Adrenal gland (tissue), 19 donors: ENCODE measurements at places on chromosomes 6 and 20.

- no peak for DNase-seq
Observed at GRCh38 chr20:53330601-53331140, 263.0 kb downstream of the ZNF217 start.

DNA sequence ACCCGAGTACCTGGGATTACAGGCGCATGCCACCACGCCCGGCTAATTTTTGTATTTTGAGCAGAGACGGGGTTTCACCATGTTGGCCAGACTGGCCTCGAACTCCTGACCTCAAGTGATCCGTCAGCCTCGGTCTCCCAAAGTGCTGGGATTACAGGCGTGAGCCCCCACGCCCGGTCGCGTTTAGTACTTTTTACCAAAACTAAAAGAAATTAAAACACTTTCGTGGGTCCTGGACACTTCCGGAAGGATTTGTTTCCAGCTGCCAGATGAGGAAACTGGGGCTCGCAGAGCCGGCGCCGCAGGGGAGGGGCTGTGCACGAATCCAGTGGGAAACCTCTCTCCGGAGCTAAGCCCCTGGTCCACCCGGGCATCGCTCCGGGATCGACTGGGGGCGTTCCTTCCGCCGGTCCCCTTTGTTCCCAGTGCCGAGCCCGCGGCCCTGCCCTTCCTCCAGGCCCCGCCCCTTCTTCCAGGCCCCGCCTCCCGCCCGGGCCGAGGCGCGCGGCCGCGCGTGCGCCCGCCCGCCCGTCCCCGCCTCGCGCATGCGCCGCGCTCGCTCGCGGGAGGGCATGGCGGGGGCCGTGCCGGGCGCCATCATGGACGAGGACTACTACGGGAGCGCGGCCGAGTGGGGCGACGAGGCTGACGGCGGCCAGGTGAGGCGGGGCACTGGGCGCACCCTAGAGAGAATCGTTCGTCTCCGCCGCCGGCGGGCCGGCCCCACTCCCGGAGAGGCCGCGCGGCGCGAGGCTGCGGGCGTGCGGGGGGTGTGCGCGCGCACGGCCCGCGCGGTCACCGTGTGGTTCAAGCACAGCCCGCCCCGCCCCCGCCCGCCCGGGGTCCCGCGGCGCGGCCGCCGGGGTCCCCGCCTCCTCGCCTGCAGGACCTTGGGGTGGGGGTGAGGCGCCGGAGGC lies at the start of gene NELFCD:
Gene NELFCD, plus strand, starts transcription at position 546 of the 917 bp plus-strand sequence. Its CDS starts 54 bp downstream, at position 600.
- DNase-seq, result peak; percentile 86

- DNase-seq, result no peak
Observed at GRCh38 chr6:50608421-50608820, 104.9 kb upstream of the TFAP2D start.

GRCh38 chr6:35305117-35305516 lies 7.5 kb downstream of the DEF6 start:
- DNase-seq, result no peak

DNA sequence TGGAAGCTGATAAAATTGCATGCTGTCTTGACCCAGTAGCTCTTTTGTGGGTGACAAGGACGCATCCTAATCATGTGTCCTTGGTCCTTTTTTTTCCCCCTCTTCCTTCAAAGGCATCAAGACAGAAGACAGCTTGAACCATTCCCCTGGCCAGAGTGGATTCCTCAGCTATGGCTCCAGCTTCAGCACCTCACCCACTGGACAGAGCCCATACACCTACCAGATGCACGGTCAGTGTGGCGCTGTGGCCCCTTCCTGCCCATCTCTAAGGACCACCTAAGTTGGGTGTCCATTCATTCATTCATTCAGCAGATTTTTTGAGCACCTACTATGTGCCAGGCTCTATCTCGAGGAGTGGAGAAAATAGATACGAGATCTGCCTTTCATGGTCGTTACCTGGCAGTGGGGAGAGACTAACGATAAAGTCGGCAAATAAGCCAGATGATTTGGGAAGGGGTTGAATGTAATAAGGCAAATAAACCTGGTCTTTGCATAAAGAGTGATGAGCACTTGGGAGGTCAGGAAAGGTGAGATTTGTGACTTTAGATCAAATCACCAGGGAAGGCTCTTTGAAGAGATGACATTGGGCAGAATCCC lies 121.5 kb downstream of the EYA2 start:
- no peak for DNase-seq

DNA sequence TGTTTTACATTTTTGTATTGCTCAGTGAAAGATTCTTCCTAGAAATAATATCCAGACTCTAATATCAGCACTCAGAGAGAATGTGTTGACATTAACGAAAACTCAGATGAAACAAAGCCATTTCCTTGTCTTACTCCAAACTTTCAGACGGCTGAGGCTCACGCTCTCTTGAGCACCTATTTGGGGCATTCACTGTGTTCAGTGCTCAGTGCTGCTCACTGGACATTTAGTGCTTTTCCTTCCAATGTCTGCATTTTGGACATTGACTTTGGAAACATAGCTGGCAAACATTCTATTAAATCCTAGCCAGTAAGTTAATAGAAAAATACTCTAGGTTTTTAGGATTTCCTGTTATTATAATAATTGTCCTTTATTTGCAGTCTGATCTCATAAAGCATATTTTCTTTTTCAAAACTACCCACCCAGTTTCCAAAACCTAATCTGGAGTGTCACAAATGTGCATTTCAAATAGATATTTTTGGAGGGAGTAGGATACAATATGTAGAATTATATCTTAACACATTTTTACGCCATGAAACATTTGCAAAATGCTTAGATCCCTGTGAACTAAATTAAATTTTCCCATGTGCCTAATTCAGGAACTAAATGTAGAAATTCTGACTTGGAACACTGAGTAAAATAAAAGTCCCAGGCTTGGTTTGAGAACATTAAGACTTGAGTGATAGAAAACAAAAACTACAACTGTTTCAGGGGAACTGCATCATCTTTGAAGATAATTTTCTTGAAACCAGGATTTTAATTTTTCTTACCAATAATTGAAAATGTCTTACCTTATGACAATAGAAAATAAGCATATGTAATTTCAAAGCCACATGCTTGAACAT lies 91.7 kb upstream of the B3GAT2 start:
- DNase-seq, result no peak

- no peak for DNase-seq
Observed at GRCh38 chr6:168634541-168635328, 193.8 kb downstream of the SMOC2 start.

DNA sequence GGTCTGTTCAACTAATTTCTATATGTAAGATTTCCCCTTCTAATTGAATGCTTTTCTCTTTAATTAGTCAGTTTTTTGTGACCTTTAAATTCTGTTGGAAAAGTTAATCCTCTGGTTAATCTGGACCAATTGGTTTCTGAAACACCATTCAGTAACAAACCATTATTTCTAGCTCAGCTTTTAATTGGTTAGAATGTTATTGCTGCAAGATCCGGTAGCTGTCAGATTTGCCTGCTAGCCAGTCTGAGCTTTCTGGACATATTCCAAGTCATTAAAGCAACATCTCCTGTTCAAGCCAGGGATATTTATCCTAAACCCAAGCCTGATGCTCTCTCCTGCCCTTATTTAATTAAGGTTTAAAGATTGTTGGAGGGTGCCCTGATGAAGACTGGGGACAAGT lies 55.1 kb upstream of the FBXL4 start:
- no peak for DNase-seq

- peak; percentile 92 for DNase-seq
Observed at GRCh38 chr20:25859649-25860530, 163.2 kb upstream of the ZNF337 start.

DNA sequence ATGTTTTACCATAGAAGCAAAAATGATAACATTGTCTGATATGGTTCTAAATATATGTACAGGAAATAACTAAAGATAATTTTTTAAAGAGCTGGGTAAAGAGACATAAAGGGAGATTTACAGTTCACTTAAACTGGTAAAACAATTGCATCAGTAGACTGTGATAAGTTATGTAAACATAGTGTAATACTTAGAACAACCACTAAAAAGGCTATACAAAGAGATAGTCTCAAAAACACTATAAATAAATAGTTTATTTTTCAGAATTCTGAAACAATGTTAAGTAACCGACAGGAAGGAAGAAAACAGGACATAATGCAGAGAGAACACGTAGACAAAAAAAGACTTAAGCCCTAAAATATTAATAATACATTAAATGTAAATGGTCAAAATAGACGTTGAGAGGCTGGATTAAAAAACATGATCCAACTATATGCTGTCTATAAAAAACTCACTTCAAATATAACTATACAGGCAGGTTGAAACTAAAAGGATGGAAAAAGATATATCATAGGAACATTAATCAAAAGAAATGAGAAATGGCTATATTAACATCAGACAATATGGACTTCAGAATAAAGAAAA lies 32.7 kb upstream of the ATXN1 start:
- DNase-seq, result no peak

- no peak for DNase-seq
Observed at GRCh38 chr6:35955970-35956369, 35.1 kb upstream of the SRPK1 start.

- DNase-seq, result no peak
Observed at GRCh38 chr6:35850208-35850607, 45.1 kb downstream of the LHFPL5 start.

DNA sequence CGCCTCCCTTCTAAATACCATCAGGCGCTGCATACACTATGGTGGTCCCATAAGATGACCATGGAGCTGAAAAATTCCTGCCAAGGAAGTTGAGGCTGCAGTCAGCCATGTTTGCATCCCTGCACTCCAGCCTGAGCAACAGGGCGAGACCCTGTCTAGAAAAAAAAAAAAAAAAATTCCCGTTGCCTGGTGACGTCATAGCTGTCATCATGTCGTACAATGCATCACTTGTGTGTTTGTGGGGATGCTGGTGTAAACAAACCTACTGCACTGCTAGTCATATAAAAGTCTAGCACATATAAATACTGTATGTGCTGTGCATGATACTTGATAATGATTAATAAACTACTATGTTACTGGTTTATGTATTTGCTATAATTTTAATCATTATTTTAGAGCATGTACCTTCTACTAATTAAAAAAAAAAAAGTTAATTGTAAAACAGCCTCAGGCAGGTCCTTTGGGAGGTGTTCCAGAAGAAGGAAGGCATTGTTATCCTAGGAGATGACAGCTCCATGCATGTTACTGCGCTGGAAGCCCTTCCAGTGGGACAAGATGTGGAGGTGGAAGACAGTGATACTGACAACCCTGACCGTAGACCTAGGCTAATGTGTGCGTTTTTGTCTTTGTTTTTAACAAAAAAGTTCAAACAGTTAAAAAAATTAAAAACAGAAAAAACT lies 132.6 kb downstream of the BANF2 start:
- no peak for DNase-seq
